ENCODE measurements at places on chromosomes 16 and 17.

GRCh38 chr17:57293077-57293476, 36.8 kb downstream of the MSI2 start:
- DNase-seq: no peak

DNA sequence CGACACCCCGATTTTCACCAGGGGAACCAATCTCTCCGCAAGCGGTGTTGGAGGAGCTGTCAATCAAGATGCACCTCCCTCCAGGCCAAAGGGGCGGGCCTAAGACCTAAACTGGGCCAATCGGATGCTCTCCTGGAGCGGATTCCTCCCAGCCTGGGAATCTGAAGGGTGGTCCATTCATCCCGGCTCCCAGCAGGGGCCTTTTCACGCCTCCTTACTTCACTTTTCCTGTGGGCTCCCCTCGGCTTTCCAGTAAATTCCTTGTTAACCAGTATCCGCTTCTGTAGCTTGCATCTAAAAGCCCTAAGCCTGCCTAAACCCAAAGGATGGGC, 17.1 kb downstream of the C16orf74 start:
- no peak for DNase-seq

DNA sequence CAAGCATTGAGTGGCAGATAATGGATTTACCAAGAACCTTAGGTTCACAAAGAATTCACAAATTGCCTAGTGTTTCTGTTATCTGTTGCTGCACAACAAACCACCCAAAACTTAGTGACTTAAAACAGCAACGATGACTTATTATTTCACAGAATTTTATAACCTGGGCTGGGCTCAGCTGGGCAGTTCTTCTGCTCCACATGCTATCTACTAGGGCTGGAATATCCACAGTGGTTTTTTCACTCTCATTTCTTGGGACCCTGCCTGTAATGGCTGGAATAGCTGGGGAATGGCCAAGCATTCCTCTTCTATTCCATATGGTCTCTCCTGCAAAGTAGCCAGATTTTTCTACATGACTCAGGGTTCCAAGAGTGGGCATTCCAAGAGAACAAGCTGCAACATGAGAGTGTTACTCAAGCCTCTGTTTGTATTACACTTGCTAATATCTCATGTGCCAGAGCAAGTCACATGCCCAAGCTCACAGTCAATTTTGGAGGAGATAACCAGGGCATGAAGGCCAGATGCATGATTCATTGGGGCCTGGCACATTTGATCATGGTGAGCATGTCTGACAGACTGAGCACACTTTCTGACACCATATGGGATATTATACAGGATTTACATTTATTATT, 4.9 kb upstream of the PSMD7 start:
- DNase-seq: no peak

- DNase-seq: no peak
Measured at GRCh38 chr17:59763861-59764260, 56.4 kb downstream of the VMP1 start.

GRCh38 chr17:27471321-27472269, 15.3 kb downstream of the KSR1 start:
- no peak for DNase-seq

All from NCI-H524 treated with DMSO at 0.1 percent for 48 hours (cell line).